ENCODE measurements at places on chromosomes 16 and 17.

DNA sequence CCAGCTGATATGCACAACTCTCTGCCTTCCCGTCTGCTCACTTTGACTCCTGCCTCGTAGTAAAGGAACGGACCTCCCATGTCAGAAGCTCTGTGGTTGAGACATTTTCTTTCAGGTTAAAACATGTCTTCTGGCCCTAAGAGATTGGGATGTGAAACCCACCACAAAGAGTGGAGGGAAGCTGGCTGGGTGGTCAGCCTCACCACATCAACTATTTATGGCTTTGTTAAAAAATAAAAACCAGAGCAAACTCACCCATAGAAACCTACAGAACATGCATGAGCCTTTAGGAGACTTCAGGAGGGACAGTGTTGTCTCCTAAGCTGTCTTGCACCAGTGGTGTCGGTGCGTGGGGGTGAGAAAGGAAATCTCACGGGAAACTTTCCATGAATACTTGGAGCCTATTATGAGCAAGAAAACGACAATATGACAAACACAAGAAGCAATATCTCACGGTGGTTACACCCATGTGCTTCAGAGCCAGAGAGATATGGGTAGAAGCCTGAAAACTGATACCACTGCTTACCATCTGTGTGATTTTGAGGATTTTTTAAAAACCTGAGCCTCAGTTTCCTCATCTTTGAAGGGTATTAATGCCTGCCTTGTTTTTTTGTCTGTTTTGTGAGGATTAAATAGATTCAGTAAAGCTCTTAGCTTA is 61.7 kb upstream of the XYLT1 start:
- DNase-seq, result no peak

DNA sequence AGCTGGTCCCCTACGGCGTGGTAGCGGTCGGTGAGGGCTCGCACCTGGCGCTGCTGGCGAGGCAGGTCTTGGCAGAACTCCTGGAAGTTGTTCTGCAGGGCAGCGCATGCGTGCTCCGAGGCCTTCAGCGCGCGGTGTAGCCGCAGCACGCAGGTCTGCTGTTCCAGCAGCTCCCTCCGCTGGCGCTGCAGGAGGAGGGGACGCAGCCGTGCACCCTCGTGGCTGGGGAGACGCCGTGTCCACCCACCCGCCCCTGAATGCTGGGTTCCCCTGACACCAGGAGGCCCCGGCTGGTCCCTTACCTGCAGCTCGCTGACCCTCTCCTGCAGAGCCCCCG is 12.2 kb downstream of the EVPL start:
- no peak for DNase-seq

- no peak for DNase-seq
Measured at GRCh38 chr17:76834870-76835269, 33.3 kb upstream of the MGAT5B start.

DNA sequence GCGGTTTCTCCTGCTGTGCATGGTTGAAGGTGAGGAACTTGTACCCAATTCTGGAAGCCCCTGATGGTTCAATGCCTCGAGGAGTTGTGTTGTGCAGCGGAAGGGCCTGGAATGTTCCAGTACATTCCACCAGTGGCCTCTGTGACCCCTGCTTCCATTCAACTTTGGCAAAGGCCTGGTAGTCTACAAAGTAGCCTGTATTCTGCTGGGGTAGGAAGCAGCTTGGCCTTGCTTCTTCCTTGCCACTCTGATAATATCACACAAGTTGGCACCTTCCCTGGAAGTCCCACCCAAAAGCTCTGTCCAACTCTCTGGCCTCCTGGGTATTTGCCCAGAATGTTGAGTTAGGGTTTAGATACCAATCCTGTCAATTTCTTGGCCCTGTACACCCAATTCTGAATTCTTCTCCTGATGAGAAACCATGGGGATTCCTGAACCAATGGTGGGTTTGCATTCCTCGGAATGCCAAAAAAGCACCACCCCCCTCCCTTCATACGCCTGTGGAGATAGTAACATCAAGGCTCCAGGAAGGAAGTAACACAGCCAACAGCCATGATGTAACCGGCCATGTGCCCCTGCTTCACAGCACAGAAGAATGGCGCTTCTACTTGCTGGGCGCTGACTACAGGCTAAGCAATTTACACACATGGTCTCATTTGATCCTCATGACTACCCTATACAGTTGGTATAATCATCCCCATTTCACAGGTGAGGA is 11.8 kb upstream of the FAM117A start:
- no peak for DNase-seq

- no peak for DNase-seq
Measured at GRCh38 chr16:31265329-31266245, 5.8 kb downstream of the ITGAM start.

Measured in hypothalamus (tissue), 51 donors.